ENCODE measurements at places on chromosomes 4 and X. TPM values are rescaled to one million over a fixed set of nuclear protein-coding genes. Genes with fewer than 3 reads are reported as not detected.

MAGEA9B gene
- total RNA-seq = not detected

- peak; percentile 47 for DNase-seq
These were observed 9.4 kb downstream of the TMEM187 start for GRCh38 chrX:153981771-153982533.

KIT gene
- total RNA-seq = 7.6 TPM

SOX3 gene
- total RNA-seq = 3.9 TPM

DNA sequence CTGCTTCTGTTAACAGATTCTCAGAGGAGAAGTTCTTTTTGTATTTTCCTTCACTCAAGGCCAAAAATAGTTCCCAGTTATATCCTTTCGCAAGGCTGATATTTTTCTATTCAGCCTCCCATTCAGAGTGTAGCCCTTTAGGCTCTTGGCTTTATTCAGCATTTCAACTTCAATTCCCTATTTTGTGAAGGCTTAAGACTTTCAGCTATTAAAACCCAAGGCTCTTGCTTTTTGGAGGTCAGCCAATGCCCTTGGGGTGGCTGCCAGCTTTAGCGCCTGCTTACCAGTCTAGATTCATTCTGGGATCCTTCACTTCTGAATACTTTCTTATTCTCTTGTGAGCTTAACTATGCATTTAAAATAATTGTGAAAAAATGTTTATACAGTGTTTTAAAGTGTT lies 57.3 kb upstream of the ADGRA3 start:
- no peak for DNase-seq

FRMD7 gene
- not detected for total RNA-seq

P2RY4 gene
- total RNA-seq = not detected

SUPT20HL1 gene
- total RNA-seq = not detected

SLC16A2 gene
- 86.9 TPM for total RNA-seq

DNA sequence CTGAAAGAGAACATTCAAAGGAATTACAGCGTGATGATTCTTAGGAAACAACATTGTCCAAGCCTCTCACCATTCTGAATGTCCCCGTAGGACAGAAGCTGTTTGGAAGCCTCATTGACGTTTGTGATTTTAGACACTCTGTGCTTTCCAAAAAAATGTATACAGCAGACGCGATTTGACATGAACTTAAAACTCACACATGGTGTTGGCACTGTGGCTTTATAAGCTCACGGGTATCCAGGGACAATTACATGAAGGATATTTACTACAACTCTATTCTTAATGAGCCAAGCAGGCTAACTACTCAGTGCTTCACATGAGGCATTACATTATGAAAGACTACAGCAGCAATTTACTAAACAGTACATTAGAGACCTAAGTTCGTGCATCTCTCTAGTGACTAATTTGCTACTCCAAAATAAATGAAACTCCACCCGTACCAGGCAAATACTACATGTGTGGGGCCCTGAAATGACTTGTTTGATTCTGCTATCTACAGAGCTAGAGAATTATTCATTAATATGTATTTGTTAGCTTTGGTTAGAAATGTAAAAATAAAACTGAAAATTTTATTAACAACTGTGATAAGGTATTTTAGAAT lies 620.7 kb downstream of the SPRY1 start:
- no peak for DNase-seq

GRCh38 chrX:102599951-102600579 lies 750 bp downstream of the ARMCX5 start:
- DNase-seq = no peak

DNA sequence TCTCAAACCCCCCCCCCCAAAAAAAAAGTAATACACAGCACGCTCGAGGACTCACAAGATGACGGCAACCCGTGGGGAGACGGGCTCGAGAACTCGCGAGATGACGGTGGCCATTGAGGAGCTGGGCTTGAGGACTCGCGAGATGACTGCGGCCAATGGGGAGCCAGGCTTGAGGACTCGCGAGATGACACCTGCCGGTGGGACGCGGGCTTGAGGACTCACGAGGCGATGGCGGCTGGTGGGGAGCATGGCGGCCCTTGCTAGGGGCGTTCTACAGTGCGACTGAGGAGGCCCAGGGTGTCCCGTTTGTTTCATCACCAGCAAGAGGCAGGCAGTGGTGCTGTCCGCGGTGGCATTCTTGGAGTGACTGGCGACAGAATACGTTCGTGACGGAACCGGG lies 172.4 kb upstream of the MAGEB16 start:
- DNase-seq = no peak

GRCh38 chr4:118363166-118363565 lies 10.4 kb upstream of the PRSS12 start:
- no peak for DNase-seq

PDE6B gene
- 12.7 TPM for total RNA-seq

FAM149A gene
- 13.9 TPM for total RNA-seq

- no peak for DNase-seq
These were observed 27.0 kb upstream of the SLC7A11 start for GRCh38 chr4:138269175-138269574.

TDO2 gene
- not detected for total RNA-seq

FAM9C gene
- 0.07 TPM for total RNA-seq

DNA sequence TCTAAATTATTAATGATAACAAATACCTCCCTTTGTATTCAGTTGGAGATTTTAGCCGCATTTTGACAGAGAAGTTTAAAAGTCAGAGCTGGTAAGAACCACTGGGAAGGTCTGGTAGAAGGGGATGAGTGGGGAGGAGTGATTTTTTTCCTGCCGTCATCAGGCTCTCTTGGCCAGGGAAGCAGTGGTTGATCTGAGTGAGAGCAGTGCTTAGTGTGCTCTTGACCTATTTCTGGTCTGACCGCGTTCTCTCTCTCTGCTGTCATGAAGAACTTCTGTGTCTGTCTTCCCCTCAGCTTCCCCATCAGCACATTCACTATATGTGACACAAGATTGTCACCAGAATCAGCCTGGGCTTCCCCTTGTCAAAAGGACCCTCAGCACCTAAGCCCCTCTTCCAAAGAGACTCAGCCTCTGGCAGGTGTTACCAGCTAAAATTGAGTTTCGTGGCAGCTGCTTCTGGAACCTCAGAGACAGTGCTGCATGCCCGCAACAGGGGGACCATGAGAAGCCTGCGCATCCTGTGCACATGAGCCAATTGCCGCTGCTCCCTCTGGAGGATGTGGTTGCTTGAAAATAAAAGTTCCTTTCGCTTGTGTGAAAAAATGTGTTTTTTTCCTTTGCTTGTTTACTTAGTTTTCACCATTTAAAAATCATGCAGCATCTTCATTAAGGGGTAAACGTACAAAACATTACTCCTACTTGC lies 268.9 kb downstream of the C4orf33 start:
- no peak for DNase-seq

- DNase-seq = peak; percentile 98
These were observed 31.0 kb upstream of the HTRA3 start for GRCh38 chr4:8238515-8239053.

GRCh38 chr4:89604951-89605350 lies 232.0 kb downstream of the SNCA start:
- DNase-seq = no peak

ZDHHC15 gene
- 2.2 TPM for total RNA-seq

DNA sequence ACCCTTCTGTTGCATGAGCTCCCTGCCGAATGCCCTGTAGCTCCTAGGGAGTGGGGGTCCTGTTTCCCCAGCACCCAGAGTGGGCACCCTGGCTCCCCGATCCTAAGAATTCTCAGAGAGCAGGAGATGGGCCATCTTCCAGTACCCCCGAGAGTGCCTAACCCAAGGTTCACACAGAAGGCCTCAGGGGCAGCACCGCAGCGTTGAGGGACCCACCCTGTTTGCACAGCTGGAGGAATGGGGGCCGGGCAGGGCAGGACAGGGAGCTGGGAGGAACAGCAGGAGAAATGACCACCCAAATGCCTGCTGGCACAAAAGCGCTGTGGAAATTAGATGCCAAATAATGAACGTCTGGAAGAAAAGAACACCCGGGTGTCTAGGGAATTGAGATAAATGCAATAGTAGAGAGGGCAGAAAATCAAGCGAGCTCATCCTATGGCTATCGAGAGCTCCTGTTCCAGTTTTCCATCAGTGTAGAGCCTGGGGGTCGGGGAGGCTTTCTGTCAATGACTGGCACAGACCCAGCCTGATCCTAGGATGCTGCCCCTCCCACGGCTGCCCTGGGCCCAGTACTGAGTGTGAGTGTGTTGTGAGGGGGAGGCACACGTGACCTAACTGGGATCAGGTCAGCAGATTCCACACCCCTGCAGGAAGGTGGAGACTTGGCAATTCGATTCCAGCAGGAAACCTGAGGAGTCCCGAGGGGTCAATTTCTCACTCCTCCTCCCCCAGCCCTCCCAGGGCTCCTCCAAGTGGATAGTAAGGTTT lies 25.7 kb downstream of the SEPTIN6 start:
- peak; percentile 48 for DNase-seq

DNA sequence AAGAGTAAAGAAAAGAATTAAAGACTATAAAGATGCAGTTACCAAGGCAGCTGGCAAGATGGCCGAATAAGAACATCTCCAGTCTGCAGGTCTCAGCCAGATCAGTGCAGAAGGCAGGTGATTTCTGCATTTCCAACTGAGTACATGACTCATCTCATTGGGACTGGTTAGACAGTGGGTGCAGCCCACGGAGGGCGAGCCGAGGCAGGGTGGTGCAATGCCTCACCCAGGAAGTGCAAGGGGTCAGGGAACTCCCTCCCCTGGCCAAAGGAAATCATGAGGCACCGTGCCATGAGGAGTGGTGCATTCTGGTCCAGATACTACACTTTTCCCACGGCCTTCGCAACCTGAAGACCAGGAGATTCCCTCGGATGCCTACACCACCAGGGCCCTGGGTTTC lies 20.5 kb downstream of the SPIN4 start:
- DNase-seq = no peak

- no peak for DNase-seq
These were observed 19.9 kb downstream of the CC2D2A start for GRCh38 chr4:15489551-15489950.

PUDP gene
- total RNA-seq = 32.4 TPM

HTR2C gene
- total RNA-seq = 3.2 TPM

BEX5 gene
- 5.5 TPM for total RNA-seq

DNA sequence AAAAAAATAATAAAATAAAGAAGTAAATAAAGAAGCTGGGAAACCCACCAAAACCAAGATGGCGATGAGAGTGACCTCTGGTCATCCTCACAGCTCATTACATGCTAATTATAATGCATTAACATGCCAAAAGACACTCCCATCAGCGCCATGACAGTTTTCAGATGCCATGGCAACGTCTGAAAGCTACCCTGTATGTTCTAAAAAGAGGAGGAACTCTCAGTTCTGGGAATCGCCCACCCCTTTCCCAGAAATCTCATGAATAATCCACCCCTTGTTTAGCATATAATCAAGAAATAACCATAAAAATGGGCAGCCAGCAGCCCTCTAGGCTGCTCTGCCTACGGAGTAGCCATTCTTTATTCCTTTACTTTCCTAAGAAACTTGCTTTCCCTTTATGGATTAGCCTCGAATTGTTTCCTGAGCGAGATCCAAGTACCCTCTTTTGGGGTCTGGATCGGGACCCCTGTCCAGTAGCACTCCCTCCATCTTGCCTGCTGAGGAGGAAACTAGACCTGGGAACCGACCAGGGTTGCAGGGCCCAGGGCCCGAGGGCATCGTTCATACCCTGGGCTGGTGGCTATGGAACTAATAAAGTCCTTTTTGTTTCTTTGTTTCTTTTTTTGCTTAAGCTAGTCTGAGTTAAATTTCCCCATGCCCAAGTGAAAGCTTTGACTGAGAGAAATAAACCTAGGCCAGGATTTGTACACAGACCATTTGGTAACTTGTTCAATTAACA lies 30.9 kb downstream of the HTT-AS start:
- DNase-seq = no peak

DNA sequence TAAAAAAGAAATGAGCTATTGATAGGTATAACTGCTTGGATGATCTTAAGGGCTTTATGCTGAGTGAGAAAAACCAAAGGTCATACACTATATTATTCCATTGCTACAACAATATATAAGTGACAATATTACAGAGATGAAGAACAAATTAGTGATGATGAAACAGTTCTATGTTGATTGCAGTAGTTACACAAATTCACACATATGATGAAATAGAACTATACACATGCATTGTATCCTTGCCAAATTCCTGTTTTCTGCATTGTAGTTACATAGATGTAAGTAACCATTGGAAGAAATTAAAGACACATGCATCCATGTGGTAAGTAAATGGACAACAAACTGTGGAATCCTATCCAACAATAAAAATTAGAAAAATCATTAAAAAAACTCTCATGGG lies 76.5 kb downstream of the CENPC start:
- no peak for DNase-seq

ADGRG2 gene
- total RNA-seq = 7.8 TPM

- no peak for DNase-seq
These were observed 142.3 kb upstream of the SLIT2 start for GRCh38 chr4:20109391-20109790.

GRCh38 chr4:168485156-168485910 lies 5.0 kb upstream of the DDX60L start:
- no peak for DNase-seq

- peak; percentile 88 for DNase-seq
These were observed 2.1 kb downstream of the ELOVL6 start for GRCh38 chr4:110196206-110196870.

DNA sequence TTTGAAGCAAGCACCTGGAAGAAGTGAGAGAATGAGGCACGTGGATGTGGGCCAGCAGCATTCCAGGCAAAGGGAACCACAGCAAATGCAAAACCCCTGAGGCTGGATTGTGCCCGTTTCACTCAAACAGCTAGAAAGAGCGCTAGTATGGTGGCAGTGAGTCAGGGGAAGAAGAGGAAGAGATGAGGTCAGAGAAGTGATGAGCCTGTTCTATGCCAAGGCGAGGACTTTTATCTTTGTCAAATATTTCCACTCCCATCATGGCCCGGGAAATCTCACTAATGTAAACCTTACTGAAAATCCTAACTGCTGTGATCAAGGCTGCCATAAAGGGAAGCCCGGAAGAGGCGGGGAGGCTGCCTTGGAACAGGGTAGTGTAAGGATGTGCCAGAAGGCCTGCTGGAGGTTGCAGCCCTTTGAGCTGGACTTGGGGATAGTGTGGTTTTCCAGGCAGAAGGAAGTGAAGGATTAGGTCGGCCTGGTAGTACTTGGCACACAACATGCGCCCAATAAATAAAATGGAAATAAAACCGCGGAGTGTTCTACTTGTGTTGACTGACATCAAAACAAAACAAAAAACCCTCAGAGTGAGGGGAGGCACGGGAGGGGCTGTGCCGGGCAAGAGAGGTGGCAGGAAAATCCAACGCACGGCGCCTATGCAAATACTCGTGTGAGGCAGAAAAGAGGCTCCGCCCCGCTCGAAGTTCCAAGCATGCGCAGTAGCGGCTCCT lies 1.2 kb upstream of the CDK16 start:
- DNase-seq = no peak

DNA sequence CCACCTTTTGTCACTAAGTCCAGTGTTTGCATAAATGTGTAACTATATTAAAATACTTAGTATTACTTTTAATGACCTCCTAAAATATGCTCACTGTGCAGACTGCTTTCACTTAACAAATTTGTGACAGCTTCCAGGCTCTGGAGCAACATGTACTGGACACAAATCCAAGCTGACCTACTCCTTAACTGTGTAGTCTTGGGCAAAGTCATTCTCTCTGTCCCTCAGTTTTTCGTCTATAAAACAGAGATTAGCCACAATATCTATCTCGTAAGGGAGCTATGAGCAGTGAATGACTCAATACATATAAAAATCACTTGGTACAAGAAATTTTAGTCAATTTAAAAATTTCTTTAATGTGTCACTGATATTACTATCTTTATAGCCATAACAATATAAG lies 20.4 kb upstream of the RAB40A start:
- DNase-seq = no peak

GRCh38 chrX:11460347-11460746 lies 167.1 kb downstream of the AMELX start:
- peak; percentile 3 for DNase-seq
